Lung (tissue), 17 donors: ENCODE measurements at places on chromosomes 5 and 9. TPM values are rescaled to one million over a fixed set of nuclear protein-coding genes. Genes with fewer than 3 reads are reported as not detected.

- H3K36me3 ChIP-seq: no peaks in the 10 kb centered on the region
- no peak for DNase-seq
- H3K4me3 ChIP-seq: no peak overlapping the region
- H3K4me1 ChIP-seq: no peaks in the 10 kb centered on the region
Observed at GRCh38 chr5:97658116-97658900, 475.3 kb upstream of the RIOK2 start.

GRCh38 chr5:134242146-134242545 is 16.3 kb upstream of the PPP2CA start:
- DNase-seq: peak; percentile 31
- no peaks in the 10 kb centered on the region for H3K36me3 ChIP-seq
- no peak overlapping the region for H3K27ac ChIP-seq
- peaks cover 19% of the 10 kb centered on the region for H3K4me1 ChIP-seq
- no peaks in the 10 kb centered on the region for H3K27me3 ChIP-seq
- H3K4me3 ChIP-seq: no peak overlapping the region

- no peak overlapping the region for H3K27ac ChIP-seq
- no peaks in the 10 kb centered on the region for H3K27me3 ChIP-seq
- no peak for DNase-seq
- H3K36me3 ChIP-seq: no peaks in the 10 kb centered on the region
Observed at GRCh38 chr5:16901021-16901644, 35.0 kb downstream of the MYO10 start.

DEPDC1B gene
- 0.69 TPM for polyA plus RNA-seq

DNA sequence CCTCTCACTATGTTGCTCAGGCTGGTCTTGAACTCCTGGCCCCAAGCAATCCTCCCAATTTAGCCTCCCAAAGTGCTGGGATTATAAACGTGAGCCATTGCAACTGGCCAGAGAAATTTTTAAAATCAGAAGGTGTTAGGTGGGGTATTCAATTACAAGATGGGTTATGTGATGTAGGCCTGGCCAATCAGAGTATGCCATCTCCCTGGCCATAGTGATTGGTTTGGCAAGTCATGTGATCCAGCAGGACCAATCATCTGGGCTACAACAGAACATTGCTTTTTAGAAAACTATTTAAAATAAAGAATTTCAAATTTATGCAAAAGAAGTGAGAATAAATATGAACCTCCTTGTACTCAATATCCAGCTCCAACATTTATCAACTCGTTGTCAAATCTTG is 22.4 kb downstream of the NMRK1 start:
- no peaks in the 10 kb centered on the region for H3K4me1 ChIP-seq
- no peak overlapping the region for H3K27ac ChIP-seq
- no peaks in the 10 kb centered on the region for H3K27me3 ChIP-seq

- H3K4me1 ChIP-seq: peaks cover 10% of the 10 kb centered on the region
- H3K4me3 ChIP-seq: no peak overlapping the region
- no peak for DNase-seq
- no peaks in the 10 kb centered on the region for H3K27me3 ChIP-seq
Observed at GRCh38 chr9:133113949-133114885, 6.8 kb downstream of the RALGDS start.

GRCh38 chr5:45399041-45399440 is 297.1 kb downstream of the HCN1 start:
- no peak overlapping the region for H3K4me3 ChIP-seq
- DNase-seq: no peak
- H3K4me1 ChIP-seq: no peaks in the 10 kb centered on the region
- H3K27ac ChIP-seq: no peak overlapping the region
- H3K36me3 ChIP-seq: no peaks in the 10 kb centered on the region
- no peaks in the 10 kb centered on the region for H3K27me3 ChIP-seq

DNA sequence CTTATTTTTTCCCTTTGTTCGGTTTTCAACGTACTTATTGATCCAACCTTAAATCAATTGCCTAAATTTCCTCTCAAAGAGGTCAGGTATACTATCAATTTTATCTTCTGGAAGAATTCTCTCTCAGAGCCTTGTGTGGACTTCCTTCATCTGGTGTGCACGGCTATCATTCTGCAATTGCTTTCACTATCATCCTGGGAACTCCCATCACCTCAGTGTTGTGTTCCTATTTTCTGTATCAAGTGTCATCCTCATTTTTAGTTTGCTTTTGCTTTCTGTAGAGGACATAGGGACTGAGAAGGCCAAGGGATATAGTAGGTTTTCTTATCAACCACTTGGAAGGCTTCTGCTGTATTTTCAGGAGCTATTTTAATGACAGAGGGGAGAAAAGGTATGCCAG is 11.3 kb downstream of the STOM start:
- no peaks in the 10 kb centered on the region for H3K27me3 ChIP-seq
- DNase-seq: no peak
- H3K4me1 ChIP-seq: peaks cover 38% of the 10 kb centered on the region
- no peak overlapping the region for H3K4me3 ChIP-seq
- peaks cover 7% of the 10 kb centered on the region for H3K36me3 ChIP-seq
- peak overlapping the region; percentile 18 for H3K27ac ChIP-seq

- no peak overlapping the region for H3K27ac ChIP-seq
- H3K36me3 ChIP-seq: no peaks in the 10 kb centered on the region
- no peak overlapping the region for H3K4me3 ChIP-seq
- H3K4me1 ChIP-seq: no peaks in the 10 kb centered on the region
Observed at GRCh38 chr9:93020771-93021670, 37.5 kb upstream of the SUSD3 start.

DNA sequence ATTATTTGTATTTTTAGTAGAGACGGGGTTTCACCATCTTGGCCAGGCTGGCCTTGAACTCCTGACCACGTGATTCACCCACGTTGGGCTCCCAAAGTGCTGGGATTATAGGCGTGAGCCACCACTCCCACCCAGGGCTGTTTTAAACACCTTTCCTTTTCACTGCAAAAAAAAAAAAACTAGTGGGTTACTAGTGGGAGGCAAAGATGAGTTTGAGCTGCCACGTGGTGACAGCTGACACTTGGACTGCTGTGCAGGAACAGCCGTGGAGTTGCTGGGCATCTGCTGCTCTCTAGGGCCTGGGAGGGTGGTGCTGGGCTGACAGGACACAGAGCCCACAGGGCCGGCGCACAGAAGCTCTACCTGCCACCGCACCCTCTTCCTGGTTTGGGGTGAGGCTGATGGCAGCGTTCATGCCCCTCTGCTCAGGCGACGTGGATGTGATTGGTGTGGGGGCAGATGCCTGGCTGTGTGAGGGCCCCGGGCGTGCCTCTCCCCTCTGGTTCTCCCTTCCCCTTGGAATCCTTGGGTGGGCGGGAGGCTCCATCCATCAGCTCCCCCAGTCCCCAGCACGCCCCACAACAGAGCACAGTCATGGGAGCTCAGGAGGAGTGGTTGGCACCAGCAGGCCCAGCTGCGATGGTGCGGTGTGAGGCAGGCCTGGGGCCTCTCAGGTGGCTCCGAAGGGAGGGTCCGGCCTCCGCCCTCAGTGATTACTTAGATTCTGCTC is 16.9 kb downstream of the RABL6 start:
- H3K4me3 ChIP-seq: no peak overlapping the region
- H3K27me3 ChIP-seq: no peaks in the 10 kb centered on the region
- H3K36me3 ChIP-seq: peaks cover 26% of the 10 kb centered on the region
- no peak for DNase-seq
- no peaks in the 10 kb centered on the region for H3K4me1 ChIP-seq

GRCh38 chr9:27633764-27634163 is 60.5 kb upstream of the C9orf72 start:
- peaks cover 2% of the 10 kb centered on the region for H3K4me1 ChIP-seq
- DNase-seq: no peak
- H3K4me3 ChIP-seq: no peak overlapping the region
- no peaks in the 10 kb centered on the region for H3K27me3 ChIP-seq
- H3K27ac ChIP-seq: no peak overlapping the region

DNA sequence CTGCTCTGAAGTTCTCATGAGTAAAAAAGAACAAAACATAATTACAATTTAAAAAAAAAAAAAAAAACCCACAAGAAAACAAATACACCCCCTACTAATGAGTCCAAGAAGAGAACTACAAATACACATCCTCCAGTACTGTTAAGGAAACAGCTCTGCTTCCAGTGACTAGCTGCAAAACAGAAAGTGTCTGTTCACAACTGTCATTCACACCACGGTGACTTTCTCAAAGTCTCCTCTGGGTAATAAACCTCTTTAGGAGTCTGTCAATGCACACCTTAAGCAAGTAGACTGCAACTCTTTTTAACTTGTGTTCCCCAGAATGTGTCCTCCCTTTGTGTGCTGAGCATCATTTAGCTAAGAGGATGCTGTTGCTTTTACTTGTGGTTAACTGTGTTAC is 6.2 kb downstream of the REEP5 start:
- H3K4me3 ChIP-seq: no peak overlapping the region
- H3K36me3 ChIP-seq: peaks cover 15% of the 10 kb centered on the region
- H3K4me1 ChIP-seq: peaks cover 4% of the 10 kb centered on the region
- no peaks in the 10 kb centered on the region for H3K27me3 ChIP-seq

DNA sequence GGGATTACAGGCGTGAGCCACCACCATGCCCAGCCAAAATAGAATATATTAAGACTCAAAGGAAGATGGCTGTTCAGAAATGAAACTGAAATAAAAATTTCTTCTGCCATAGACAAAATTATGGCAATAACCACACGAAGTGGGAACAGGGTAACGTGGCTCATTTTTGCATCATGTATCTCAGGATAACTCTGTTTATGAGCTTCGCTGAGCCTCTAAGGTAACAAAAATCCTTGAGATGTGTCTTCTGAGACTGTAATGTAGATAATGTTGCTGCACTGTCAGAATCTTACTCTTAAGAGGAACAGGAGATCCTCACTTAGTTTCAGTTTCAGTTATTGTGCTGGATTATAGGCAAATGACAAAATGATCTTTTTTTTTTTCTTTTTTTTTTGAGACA is 153.8 kb downstream of the GOLPH3 start:
- no peak overlapping the region for H3K4me3 ChIP-seq
- peaks cover 15% of the 10 kb centered on the region for H3K4me1 ChIP-seq
- no peak overlapping the region for H3K27ac ChIP-seq
- H3K27me3 ChIP-seq: no peaks in the 10 kb centered on the region
- no peaks in the 10 kb centered on the region for H3K36me3 ChIP-seq

ADAMTS6 gene
- polyA plus RNA-seq: 0.45 TPM

ALDH1B1 gene
- 14.8 TPM for polyA plus RNA-seq

DNA sequence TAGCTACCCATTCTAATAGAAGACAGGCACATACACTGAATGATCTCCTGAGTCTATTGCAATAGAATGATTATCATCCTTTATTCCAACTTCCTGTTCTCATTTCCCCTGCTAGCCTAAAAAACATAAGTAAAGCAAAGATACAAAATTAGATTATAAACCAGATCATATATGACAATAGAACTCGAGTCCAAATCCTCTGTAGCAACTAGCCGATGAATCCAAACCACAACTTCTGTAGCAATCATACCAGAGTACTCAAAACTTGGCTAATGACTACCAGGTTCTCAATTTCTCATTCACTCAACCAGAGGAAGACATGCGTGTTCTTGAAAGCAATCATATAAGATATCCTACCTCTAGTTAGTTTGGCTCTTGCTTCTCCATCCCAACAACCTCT is 622.1 kb downstream of the PSAT1 start:
- no peaks in the 10 kb centered on the region for H3K36me3 ChIP-seq
- no peak for DNase-seq
- no peak overlapping the region for H3K4me3 ChIP-seq

DNA sequence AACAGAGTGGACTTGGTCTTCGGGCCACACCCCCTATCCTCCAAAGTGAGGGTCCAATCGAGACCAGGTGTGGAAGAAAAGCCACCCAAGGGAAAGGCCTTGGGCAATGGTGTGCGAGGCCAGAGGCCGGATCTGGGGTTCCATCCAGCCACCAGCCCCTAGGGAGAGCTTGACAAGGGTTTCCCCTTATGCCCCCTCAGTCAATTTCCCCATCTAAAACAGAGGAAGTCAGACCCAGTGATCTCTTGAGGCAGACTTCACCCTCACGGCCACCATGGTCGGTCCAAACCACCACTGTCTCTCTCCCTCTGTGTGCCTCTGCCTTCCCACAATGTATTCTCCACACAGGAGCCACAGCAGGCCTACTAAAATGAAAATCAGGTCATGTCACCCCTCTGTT is 82.9 kb downstream of the C5orf15 start:
- H3K27me3 ChIP-seq: no peaks in the 10 kb centered on the region
- no peak overlapping the region for H3K4me3 ChIP-seq
- no peaks in the 10 kb centered on the region for H3K36me3 ChIP-seq
- no peak for DNase-seq

MUSK gene
- polyA plus RNA-seq: 0.14 TPM

SPATA31A6 gene
- not detected for polyA plus RNA-seq

- H3K27ac ChIP-seq: no peak overlapping the region
- H3K36me3 ChIP-seq: no peaks in the 10 kb centered on the region
- no peak for DNase-seq
- H3K27me3 ChIP-seq: no peaks in the 10 kb centered on the region
Observed at GRCh38 chr9:122376796-122377195, 6.0 kb downstream of the PTGS1 start.

- DNase-seq: no peak
- peaks cover 30% of the 10 kb centered on the region for H3K4me1 ChIP-seq
- H3K27me3 ChIP-seq: no peaks in the 10 kb centered on the region
- H3K36me3 ChIP-seq: no peaks in the 10 kb centered on the region
Observed at GRCh38 chr9:116368680-116369079, 215.1 kb downstream of the PAPPA start.

TAF11L10 gene
- not detected for polyA plus RNA-seq

ERCC6L2 gene
- 11.7 TPM for polyA plus RNA-seq

DNA sequence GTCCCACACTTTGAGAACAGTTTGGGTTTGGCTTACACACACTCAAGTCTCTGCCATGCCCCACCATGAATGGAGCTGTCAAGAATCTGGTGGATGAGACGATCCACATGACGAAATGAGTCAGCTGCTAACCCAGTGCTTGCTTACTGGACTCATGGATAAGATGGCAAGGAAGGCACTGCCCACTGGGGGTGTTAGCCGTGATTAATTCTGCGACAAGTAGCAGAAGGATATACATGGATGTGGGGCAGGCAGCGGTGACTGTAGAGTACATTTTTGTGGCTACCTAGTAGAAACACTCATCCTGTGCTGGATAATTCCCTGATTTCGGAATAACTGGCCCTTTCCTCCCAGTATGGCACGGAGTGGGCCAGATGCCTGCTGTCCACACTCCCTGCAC is 77.5 kb downstream of the SPATA31C2 start:
- H3K4me3 ChIP-seq: no peak overlapping the region
- H3K27me3 ChIP-seq: no peaks in the 10 kb centered on the region
- DNase-seq: no peak

- H3K4me3 ChIP-seq: no peak overlapping the region
- H3K36me3 ChIP-seq: peaks cover 29% of the 10 kb centered on the region
- H3K4me1 ChIP-seq: no peaks in the 10 kb centered on the region
Observed at GRCh38 chr5:111120911-111121310, 28.8 kb downstream of the WDR36 start.

LIFR gene
- polyA plus RNA-seq: 14.2 TPM

TRPM3 gene
- 0.02 TPM for polyA plus RNA-seq

TMEM215 gene
- polyA plus RNA-seq: not detected

- no peak for DNase-seq
- H3K27me3 ChIP-seq: no peaks in the 10 kb centered on the region
Observed at GRCh38 chr9:127175319-127175715, 52.9 kb upstream of the ANGPTL2 start.

- no peaks in the 10 kb centered on the region for H3K4me1 ChIP-seq
- no peak overlapping the region for H3K4me3 ChIP-seq
- no peak for DNase-seq
- H3K27ac ChIP-seq: no peak overlapping the region
Observed at GRCh38 chr5:62206150-62206829, 99.7 kb upstream of the KIF2A start.
